WERI-Rb-1 (cell line): ENCODE measurements at places on chromosomes 2 and 18.

GRCh38 chr18:78986018-78986481 is 6.4 kb downstream of the SALL3 start:
- peak; percentile 81 for DNase-seq

DNA sequence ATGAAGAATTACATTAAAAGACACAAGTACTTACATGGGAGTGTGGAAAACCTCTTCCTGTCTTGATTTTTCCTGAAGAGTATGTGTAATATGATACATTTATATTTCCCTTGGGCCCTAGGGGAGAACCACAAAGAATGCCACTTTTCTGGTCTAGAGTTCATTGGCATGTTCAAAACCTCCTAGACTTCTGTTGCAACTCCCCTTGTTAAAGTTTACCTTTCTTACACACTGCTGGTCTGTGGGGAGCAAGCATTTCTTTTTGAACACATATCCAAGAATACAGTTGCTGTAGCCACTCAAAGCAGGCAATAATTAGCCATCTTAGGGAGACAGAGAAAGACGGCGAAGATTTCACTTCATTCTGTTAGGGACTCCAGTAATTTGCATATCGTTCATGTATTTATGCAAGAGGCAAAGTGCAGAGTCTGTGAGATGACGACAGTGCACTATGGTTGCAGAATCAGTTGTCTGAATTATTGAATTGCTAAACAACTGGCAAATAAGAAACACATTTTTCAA is 103.5 kb downstream of the NOL4 start:
- no peak for DNase-seq

DNA sequence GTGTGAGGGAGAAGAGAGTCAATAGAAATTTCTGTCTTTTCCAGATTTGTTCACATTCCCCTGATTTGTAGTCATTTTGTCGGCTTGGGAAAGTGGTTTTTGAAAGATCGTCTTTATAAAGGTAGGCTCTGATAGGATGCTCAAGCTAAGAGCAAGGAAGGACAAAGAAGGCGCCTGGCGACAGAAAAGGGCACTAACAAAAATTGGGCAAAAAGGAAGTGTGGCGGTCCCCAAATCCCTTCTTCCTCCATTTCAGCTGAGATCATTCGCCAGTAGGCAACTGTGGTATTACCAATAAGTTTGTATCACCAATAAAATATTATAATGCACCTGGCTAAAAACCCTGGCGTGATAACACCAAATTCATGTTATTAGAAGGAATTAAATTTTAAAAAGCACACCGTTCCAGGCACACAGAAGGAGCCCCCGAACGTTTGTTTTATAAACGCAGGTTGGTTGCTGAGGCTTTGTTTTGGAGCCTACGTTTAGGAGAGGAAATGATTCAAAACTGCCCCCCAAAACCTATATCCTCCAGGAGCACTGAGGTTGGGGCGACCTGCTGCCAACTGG is 756 bp upstream of the PTPN4 start:
- DNase-seq = no peak

- no peak for DNase-seq
Measured at GRCh38 chr2:220930271-220931076, 641.6 kb downstream of the EPHA4 start.

DNA sequence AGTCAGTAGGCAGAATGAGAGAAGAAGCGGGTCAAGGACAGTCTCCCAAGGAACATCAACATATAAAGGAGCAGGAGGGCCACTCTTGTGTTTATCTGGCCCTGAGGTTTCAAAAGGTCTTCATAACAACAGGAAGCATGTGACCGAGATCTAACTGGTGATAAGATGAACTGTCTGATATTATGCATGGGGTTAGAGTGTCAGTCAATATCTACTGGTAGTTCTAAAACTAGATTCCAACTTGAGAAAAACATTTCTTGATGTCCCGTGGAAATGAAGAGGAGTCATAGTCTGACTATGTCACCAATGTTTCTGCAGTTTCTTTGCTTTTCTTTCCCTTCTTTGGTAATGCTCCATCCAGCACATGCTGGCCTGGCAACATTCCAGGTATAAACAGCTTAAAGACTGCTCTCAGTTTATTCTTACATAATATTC is 77.5 kb upstream of the ITPRID2 start:
- DNase-seq = no peak
